ENCODE measurements at places on chromosomes 7 and 10.

- no peak for DNase-seq
These were observed 43.7 kb downstream of the CTTNBP2 start for GRCh38 chr7:117829450-117830117.

DNA sequence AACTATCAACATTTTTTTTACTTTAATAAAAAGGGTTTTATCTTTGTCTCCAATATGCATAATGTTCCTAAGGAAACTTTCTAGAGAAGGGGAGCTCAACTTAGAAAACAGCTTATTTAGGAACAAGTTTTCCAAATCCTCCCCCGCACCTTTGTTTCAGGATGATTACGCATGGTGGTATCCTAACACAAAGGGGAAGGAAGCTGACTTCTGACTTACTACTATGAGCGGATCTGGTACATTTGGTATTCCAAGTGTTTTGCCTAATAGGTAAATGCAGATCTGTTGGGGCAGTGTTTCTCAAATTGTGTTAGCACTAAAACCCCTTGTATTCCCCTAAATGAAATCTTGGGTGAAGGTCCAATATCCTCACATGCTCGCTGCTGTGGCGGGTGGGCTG is 229.3 kb upstream of the KLF14 start:
- DNase-seq, result no peak

DNA sequence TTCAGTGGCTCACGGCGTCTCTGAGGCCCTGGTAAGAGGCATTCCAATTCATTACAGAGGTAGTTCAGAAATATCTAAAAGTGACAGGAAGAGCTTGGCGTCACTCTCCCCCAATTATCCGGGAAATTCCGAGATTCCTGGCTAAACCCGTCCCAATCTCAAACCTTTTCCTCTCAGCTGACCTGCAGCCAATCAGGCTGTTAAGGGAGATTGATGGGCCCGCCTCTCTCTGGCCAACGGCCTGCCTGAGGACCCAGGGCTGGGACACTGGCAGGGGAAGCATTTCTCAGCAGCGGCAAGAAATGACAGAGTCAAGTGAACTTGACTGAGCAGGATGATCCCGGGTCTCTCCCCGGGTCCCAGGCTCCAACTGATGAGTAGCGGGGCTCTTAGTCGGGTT is 72.3 kb downstream of the EBF3 start:
- no peak for DNase-seq

- DNase-seq, result no peak
These were observed 253.7 kb upstream of the SORCS1 start for GRCh38 chr10:107418085-107418806.

DNA sequence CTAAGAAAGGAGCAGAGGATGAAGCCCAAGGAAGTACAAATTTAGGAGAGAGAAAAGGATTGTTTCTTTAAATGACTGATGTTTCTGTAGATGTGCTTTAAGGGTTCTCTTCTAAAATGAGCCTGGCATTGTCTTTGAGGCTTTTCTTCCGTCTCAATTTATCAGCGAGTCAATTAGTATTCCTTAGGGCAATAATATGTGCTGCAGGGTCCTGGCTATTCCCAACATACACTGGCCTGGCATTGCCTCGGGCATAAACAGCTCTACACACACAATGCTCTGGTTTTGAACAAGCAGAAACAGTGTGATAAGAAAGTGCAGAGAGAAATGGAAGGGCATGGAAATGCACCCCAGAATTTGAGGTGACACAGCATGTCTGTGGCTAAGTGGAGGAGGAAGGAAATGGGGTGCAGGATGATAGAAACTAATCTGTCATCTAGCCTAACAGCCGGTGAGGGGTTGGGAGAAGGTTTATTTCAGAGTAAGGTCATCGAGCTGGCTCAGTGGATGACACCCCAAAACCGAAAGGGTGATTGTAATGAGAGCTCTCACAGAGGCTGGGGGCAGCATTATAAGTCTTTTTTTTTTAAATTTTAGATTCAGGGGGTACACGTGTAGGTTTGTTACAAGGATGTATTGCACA is 67.5 kb upstream of the ARHGAP21 start:
- DNase-seq, result no peak

DNA sequence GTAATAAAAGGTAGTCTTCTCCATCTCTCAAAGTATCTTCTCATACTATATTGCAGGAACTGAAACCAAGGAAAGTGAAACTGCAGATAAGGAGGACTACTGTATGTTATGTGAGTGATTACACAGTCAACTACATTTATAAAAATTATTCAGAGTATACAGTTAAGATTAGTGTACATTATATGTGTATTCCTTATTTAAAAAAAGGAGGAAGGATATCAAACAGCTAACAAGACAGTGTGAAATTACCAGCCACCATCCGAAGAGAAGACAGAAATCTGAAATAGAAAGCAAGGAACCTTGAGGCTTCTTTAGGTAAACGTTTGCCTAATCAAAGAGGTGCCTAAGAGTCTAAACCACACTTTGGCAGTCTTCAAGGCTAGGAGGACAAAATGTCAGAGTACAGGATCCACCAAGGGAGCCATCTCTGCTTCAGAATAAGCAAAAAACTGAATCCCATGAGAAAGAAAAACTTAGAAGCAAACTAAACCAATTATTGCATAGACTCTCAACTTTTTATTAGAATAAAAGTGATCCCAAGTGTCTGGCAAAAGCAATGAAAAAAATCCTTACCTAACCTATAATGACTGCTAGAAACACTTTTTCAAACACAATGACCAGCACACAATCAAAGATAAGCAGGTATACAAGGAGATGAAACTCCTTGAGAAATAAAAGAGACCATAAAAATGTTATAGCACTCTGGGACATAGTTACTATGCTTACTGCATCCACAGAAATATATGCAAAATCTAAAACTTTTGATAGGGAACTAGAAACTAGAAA is 6.4 kb downstream of the USP6NL start:
- DNase-seq, result no peak

- DNase-seq, result no peak
These were observed 9.2 kb downstream of the ZNF800 start for GRCh38 chr7:127383123-127383835.

DNA sequence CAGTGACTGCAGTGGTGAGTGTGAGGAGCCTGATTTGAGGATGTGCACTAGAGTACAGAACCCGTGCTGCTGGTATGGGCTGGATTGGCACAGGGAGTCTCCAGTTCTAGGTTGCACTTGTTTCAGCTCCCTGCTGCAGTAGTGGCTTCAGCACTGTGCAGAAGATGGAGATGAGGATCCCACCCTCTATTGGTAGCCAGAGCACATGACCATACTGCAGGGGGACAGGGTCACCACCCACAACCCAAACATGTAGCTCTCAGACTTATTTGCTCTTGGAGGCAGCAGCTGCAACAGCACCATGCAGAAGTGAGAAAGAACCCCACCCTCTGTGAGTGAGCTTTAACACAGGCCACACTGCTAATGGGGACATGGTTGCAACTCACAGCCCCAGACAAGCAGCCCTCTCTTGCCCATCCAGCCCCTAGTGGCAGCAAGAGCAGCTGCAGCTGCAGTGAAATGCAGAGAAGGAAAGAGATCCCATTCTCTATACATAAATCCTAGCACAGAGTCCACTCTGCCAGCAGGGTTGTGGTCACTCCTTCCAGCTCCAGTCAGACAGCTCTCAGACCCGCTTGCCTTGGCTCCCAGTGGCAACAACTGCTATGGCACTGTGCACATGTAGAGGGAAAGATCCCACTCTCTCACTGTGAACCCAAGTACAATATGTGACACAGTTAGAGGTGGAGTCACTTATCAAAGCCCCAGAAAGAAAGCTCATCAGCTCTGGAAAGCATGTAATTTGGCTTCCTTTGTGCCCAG is 51.4 kb upstream of the SCIN start:
- no peak for DNase-seq

DNA sequence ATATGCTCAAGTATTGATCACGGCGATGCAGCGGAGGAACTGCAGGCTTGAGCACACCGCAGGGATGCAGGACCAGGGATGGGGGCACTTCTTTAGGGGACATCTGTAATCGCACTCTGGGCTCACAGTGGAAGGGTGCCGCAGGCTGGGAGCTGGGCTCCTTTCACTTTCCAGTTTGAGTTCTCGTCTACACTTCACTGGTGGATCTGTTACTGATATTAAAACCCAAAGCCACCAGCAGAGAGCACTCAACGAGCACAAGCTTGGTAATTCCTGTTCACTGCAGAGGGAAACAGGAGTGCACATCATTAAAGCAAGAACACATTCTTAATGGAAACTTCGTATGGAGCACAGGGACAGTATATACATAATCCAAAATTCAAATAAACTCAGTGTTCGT is 91.3 kb downstream of the PARD3 start:
- peak; percentile 56 for DNase-seq

- peak; percentile 90 for DNase-seq
These were observed 22.3 kb downstream of the BZW2 start for GRCh38 chr7:16668049-16668858.

- DNase-seq, result no peak
These were observed 127.5 kb downstream of the COL28A1 start for GRCh38 chr7:7408001-7408770.

DNA sequence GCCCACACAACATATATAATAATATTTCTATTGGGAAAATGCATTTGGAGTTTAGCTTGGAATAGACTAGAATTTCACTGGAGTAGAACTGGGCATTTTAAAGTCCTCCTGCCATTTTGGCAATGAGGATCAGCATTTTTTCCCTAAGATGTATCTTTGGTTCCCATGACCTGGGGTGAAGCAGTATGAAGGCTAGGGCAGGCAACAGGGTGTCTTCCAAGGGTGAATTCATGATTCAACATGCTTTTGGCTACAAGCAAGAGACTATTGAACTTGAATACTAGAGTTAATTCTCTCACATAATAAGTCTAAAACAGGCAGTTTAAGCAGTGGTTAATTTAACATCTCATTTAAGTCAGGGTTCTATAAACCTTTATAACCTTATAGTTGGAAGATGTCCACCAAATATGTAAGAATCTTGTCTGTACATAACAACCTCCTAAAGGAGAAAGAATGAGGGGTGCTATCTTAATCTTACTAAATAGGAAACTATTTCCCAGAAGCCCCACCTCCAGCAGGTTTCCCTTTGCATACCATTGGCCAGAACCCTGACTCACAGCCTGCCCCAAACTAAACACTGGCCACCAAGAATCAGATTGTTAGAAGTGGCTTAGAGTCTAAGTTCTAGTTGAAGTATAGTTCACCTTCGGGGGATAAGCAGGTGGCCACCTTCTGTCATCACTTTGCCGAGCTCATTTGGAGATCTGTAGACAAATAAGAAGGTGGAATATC is 96.0 kb upstream of the PRPS1L1 start:
- no peak for DNase-seq

DNA sequence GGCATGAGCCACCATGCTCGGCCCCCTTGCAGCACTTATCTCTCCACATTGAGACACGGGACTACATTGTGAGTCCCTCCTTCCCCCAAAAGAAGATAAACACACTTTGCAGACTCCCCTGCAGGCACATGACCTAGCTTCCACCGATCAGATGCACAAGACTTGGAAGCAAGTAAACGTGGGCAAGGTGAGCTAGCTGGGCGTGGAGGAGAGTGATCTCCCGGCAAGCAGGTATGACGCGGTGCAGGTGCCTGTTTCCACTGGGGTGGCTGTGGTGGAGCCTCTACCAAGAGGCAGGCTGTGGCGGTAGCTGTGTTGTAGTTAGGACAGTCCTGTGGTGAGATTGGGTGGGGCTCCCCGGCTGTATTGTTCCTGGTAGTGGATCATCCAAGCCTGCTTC is 7.7 kb upstream of the COMTD1 start:
- no peak for DNase-seq

DNA sequence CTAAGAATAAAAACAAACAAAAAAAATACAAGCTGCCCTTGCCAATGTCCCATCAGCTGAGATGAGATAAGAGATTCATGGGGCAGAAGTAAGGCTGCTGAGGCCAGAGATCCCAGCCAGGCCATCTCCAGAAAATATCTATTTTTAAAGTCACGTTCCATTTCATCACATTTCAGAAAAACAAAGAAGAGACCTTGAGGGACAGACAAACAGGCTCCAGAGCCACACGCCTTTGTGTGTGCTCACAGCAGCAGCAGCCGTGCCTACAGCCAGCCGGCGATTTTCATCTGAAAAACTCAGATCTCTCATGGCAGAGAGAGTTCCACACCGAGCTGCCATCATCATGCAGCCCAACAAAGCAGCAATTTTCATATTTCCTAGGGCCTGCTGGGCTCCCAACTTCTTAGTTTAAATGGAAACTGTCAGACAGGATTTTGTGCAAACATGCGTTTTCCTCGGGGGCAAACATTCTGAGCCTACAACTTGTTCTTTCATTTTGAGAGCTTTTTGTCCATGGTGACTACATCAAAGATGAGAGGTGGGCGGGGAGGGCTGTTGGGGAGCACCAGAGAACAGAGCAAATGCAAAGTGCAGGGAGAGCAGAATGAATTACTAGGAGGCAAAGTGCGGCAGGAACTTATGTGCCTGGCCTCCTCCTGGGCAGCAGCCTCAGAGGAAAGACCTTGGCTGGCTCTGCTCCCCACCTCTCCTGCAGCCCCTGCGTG is 38.8 kb downstream of the DLG5 start:
- DNase-seq, result peak; percentile 90

- peak; percentile 85 for DNase-seq
These were observed 5.0 kb upstream of the GBX1 start for GRCh38 chr7:151172273-151173141.

- peak; percentile 82 for DNase-seq
These were observed 103.7 kb downstream of the PLXNA4 start for GRCh38 chr7:132472463-132473120.

DNA sequence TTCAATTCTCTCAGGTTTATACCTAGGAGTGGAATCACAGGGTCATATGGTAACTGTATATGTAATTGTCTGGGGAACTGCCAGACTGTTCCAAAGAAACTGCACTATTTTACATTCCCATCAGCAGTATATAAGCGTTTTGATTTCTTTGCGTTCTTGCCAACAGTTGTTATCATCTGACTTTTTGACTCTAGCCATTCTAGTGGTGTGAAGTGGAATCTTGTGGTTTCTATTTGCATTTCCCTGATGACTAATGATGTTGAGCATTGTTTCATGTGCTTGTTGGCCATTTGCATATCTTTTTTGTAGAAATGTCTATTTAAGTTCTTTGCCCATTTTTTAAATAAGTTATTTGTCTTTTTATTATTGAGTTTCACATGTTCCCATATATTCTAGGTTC is 44.3 kb upstream of the ZC3HAV1 start:
- DNase-seq, result no peak

DNA sequence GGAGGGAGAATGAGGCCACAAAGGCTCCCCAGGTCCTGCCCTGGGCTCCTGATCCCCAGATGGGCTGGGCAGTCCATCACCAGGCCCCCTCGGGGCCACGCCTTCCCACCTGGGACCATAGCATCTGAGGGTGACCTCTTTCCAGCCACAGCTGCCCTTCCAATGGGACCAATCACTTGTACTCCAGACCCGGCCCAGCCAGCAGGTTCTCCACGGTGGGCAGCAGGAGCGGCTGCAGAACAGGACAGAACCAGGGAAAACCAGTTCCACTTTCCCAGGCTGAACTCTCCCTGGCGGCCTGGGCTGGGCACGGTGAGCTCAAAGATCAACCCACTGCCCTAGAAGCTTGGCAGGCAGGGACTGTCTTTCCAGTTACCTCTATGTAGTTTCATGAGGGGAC is 257.6 kb downstream of the MAD1L1 start:
- DNase-seq, result no peak

- no peak for DNase-seq
These were observed 369.7 kb downstream of the LRMDA start for GRCh38 chr10:75801121-75801520.

GRCh38 chr7:155764438-155764793 is 47.8 kb downstream of the SHH start:
- DNase-seq, result no peak

Measured in adrenal gland (tissue), 19 donors.